ENCODE measurements at places on chromosomes 11 and 22. TPM values are rescaled to one million over a fixed set of nuclear protein-coding genes. Genes with fewer than 3 reads are reported as not detected.

DNA sequence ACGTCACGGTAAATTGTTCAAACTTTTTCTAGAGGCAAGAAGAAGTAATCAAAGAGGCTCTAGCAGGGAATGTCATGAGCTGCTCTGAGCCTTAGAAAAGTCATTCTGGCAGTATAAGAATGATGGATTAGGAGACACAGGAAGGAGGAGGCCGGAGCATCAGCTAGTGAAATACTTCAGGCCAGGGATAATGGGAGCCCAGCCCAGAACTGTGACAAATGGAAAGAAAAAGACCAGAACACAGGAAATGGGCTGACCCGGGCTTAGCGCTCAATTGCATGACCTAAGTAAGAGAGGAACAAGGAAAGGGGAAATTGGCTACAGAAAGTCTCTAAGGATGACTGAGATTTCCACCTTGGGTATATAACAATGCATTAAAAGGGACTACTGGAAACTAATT lies 108.6 kb downstream of the LARGE1 start:
- peak overlapping the region; percentile 69 for H3K27ac ChIP-seq
- no peaks in the 10 kb centered on the region for H3K36me3 ChIP-seq
- peaks cover 28% of the 10 kb centered on the region for H3K4me1 ChIP-seq
- DNase-seq, result no peak
- H3K4me3 ChIP-seq, result no peak overlapping the region
- H3K27me3 ChIP-seq, result no peaks in the 10 kb centered on the region

DNA sequence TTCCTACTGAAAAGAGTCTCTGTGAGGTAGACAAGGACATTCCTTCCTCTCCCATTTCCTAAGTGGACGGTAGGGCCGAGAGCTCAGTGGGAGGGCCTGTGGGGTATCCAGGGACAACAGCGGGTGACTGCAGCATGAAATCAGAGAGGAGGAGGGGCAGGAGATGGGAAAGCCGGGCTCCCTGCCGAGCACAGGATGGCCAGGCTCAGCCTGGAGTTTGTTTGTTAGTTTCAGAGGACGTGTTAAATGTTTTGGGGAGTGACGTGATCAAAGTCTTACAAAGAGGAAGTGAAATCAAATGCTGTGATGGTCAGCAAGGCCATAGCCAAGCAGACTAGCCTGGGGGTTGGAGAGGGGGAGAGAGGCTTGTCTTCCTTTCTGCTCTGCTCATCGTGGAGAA lies 152.7 kb downstream of the ADAMTS15 start:
- peak; percentile 86 for DNase-seq
- no peak overlapping the region for H3K4me3 ChIP-seq
- no peaks in the 10 kb centered on the region for H3K36me3 ChIP-seq
- H3K27me3 ChIP-seq, result no peaks in the 10 kb centered on the region

DNA sequence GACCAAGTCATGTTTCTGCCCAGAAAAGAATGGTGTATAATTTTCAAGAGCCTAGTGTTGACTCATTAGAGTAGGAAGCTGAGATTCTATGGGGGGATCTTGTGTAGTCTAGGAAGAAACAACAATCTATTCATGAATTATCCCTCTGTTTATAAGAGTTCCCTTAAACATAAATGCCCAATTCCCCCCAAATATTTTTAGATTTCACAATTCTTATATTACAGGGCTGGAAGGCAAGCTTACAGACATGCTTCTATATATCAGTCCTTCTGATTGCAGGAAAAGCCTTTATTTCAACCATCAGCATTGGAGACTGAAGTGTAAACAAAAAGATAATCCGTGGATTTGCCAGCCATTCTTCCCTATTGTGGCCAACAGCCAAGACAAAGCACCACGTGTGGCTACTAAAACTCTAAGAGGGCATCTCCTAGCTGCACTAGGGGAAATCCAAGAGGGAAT lies 71.4 kb downstream of the NAT10 start:
- H3K4me1 ChIP-seq, result peaks cover 22% of the 10 kb centered on the region
- no peak for DNase-seq
- no peak overlapping the region for H3K27ac ChIP-seq

GRCh38 chr11:121112498-121113455 lies 11.7 kb downstream of the TECTA start:
- H3K36me3 ChIP-seq, result no peaks in the 10 kb centered on the region
- no peaks in the 10 kb centered on the region for H3K4me1 ChIP-seq
- no peak overlapping the region for H3K27ac ChIP-seq

DNA sequence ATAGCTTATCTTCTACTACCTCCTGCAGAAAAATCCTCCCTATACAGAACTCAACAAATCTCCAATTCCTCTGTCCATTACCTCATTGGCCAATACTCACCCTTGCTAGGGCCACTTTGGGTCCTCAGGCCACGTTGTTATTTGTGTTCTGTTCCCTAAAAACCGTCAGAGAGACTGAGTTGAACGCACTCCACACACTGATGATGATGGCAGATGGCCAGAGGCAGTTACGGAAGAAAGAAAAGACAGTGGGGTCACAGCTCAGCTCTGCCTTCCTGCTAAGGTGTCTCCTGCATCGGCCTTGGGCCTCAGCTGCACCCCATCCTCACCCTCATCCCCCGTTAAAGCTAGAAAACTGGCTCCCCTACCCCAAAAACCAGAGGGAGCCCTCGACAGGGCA lies 66.2 kb downstream of the MICAL3 start:
- H3K4me3 ChIP-seq, result no peak overlapping the region
- H3K36me3 ChIP-seq, result no peaks in the 10 kb centered on the region
- no peaks in the 10 kb centered on the region for H3K4me1 ChIP-seq
- no peak for DNase-seq
- H3K27me3 ChIP-seq, result no peaks in the 10 kb centered on the region

- peaks cover 99% of the 10 kb centered on the region for H3K36me3 ChIP-seq
- peaks cover 28% of the 10 kb centered on the region for H3K4me1 ChIP-seq
- peak overlapping the region; percentile 25 for H3K27ac ChIP-seq
- peak; percentile 69 for DNase-seq
These were observed 25.0 kb upstream of the ARFGAP3 start for GRCh38 chr22:42881982-42882656.

DNA sequence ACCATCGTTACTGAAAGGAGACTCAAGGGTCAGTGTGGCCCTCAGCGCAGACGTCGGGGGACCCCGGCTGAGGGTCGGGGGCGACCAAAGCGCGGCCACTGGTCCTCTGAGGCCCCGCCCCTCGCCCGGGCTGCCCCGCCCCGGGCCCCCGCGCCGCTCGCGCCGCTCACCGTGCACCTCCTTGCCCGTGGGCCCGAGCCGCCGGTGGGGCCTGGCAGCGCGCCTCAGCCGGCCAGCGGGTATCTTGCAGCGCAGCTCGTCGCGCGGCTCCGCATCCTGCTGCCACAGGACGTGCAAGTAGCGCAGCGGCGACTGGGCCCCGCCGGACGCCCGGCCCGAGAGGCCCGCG lies 419 bp downstream of the ANKRD54 start:
- H3K36me3 ChIP-seq, result peaks cover 13% of the 10 kb centered on the region
- H3K4me3 ChIP-seq, result peak overlapping the region; percentile 96
- peak overlapping the region; percentile 92 for H3K27ac ChIP-seq
- DNase-seq, result no peak

GRCh38 chr22:33706100-33706499 lies 214.2 kb downstream of the LARGE1 start:
- H3K4me1 ChIP-seq, result no peaks in the 10 kb centered on the region
- DNase-seq, result peak; percentile 35
- H3K27ac ChIP-seq, result no peak overlapping the region
- no peaks in the 10 kb centered on the region for H3K36me3 ChIP-seq

- H3K27ac ChIP-seq, result peak overlapping the region; percentile 82
- no peak for DNase-seq
- H3K36me3 ChIP-seq, result peaks cover 61% of the 10 kb centered on the region
- H3K27me3 ChIP-seq, result no peaks in the 10 kb centered on the region
- H3K4me1 ChIP-seq, result peaks cover 67% of the 10 kb centered on the region
These were observed 1.8 kb downstream of the KCNK7 start for GRCh38 chr11:65593518-65594414.

GRCh38 chr22:39661842-39662685 lies 91.5 kb downstream of the CACNA1I start:
- H3K36me3 ChIP-seq, result no peaks in the 10 kb centered on the region
- peak overlapping the region; percentile 27 for H3K4me3 ChIP-seq
- H3K27me3 ChIP-seq, result peaks cover 99% of the 10 kb centered on the region
- no peak overlapping the region for H3K27ac ChIP-seq
- DNase-seq, result peak; percentile 79
- H3K4me1 ChIP-seq, result peaks cover 25% of the 10 kb centered on the region

DNA sequence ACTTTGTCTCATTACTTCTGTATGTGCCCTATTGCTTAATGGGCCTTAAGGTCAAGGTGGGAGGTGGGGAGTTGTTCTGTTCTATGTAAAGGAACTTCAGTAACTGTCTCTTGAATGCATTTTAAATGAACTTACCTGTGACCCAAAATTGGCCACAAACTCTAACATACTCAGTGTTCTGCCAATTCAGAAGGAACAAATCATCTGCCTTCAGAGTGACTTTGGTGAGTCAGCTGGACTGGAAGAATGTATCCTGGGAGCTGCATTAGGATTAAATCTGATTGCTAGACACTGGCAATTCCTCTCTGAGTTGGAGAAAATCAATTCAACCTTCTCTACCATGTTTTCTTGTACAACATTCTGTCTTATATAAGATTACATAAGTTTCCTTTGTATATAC lies 1104.8 kb downstream of the DLG2 start:
- H3K4me1 ChIP-seq, result no peaks in the 10 kb centered on the region
- H3K27me3 ChIP-seq, result no peaks in the 10 kb centered on the region
- DNase-seq, result no peak
- H3K27ac ChIP-seq, result no peak overlapping the region

DNA sequence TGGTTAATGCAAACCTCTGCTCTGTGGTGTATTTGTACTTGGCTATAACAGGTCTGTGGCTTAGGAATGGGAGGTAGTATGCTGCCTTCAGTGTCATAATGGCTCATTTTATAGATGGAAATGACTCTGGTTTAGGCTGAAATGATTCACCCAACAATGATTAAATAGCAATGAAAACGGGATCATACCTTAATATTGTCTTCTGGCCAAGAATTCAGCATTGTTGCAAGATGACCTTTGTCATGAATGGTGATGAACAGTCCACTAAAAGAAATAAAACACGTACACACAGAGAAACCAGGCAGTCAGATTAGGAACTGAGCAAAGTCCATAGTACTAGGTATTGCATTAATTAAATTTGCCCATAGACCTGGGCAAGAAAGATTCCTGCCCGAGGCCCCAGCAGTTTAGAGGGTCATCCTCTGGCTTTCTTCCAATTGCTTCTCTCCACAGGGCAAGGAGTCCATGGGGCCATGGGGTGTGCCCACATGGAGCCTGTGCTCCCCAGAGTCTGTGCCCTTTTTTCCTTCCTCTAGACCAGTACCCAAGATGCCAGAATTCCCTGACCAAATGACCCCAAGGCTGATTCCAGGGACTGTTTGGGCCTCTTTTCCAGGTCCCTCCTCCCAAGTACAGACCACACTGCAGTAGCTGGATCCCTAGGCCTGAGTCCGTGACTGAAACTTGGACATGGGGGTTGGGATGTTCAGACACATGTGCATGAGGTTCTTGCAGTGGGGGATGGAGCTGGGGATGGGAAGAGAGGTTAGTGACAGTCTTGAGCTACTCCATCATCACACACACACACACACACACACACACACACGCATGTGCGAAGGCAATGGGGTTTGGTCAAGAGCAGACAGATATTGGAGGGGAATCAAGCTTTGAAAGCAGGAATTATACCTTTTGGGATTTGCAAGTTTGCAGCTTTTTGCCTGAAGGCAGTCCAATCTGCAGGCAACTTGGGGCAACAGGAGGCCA lies 134.2 kb downstream of the CCDC81 start:
- H3K27ac ChIP-seq, result peak overlapping the region; percentile 72
- H3K36me3 ChIP-seq, result no peaks in the 10 kb centered on the region
- H3K4me3 ChIP-seq, result no peak overlapping the region
- no peaks in the 10 kb centered on the region for H3K4me1 ChIP-seq
- H3K27me3 ChIP-seq, result no peaks in the 10 kb centered on the region

- no peak overlapping the region for H3K4me3 ChIP-seq
- H3K36me3 ChIP-seq, result no peaks in the 10 kb centered on the region
- no peak for DNase-seq
These were observed 54.0 kb downstream of the CCDC34 start for GRCh38 chr11:27309046-27309445.

DNA sequence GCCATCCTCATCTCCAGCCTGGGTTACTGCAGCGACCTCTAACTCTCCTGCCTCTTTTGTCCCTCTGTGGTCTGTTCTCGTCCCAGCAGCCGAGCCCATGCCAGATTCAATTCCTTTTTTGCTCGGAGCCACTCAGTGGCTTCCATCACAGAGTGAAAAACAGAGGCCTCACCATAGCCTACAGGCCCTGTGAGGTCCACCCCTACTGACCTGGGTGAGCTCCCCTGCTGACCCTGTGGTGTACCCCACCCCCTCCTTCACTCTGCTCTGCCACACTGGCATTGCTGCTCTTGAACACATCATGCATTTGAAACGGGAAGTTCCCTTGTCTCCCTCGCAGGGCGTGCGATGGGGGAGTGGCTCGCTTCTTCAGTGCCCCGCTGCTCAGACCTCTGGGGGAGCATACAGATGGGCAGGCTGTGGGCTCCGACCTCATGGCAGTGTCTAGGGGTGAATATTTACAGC lies 2.1 kb downstream of the AIP start:
- no peaks in the 10 kb centered on the region for H3K27me3 ChIP-seq
- peak overlapping the region; percentile 57 for H3K4me3 ChIP-seq
- peak; percentile 42 for DNase-seq
- H3K36me3 ChIP-seq, result peaks cover 10% of the 10 kb centered on the region
- peaks cover 42% of the 10 kb centered on the region for H3K4me1 ChIP-seq
- H3K27ac ChIP-seq, result peak overlapping the region; percentile 33

DNA sequence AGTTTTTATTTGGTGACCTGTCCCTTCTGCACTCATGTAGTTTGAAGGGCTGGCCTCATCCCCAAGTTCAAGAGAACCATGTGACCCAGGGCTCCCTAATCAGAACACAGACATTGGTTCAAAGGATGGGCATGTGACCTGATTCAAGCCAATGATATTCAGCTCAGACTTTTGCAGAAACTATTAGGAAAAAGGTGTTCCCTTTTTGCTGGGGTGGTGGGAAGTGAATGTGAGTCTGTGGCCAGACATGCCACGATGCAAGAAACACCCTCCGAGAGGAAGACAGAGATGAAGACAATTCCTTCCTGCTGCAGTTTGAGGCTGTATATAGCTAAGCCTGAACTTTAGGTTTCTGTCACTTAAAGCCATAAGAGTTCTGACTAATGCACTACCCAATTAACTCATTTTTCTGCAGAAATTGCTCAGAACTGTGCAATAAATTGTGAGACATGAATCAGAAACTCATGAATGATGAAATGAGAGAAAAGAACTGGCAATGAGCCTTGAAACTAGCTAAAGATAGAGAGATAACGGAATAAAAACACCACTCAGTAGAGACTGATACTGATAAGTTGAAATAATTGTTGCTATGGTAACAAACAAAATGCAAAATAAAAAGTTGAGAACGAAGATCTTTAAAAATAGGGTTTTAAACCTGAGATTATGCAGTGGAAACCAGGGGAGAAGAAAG lies 9.2 kb upstream of the MAPK1 start:
- H3K4me3 ChIP-seq, result no peak overlapping the region
- no peaks in the 10 kb centered on the region for H3K27me3 ChIP-seq
- DNase-seq, result no peak

- no peaks in the 10 kb centered on the region for H3K4me1 ChIP-seq
- H3K36me3 ChIP-seq, result no peaks in the 10 kb centered on the region
- no peak overlapping the region for H3K4me3 ChIP-seq
- peak overlapping the region; percentile 44 for H3K27ac ChIP-seq
These were observed 21.5 kb downstream of the OR56B4 start for GRCh38 chr11:6129011-6129410.

The LRRC75B gene
- polyA plus RNA-seq, result 8.6 TPM

The CCDC116 gene
- 0.25 TPM for polyA plus RNA-seq

The ADORA2A gene
- polyA plus RNA-seq, result 2.9 TPM

The OR4D5 gene
- polyA plus RNA-seq, result not detected
